NCI-H1105 (cell line): ENCODE measurements at places on chromosomes 4 and X.
A peak's percentile ranks its signal among the peaks of the same experiment; 100 is the strongest.

- no peak for DNase-seq
Observed at GRCh38 chrX:100643956-100644860, at the start of gene SRPX2. Gene SRPX2 (plus strand): TSS chrX:100644199. CDS start chrX:100646323, 2,124 bp downstream.

DNA sequence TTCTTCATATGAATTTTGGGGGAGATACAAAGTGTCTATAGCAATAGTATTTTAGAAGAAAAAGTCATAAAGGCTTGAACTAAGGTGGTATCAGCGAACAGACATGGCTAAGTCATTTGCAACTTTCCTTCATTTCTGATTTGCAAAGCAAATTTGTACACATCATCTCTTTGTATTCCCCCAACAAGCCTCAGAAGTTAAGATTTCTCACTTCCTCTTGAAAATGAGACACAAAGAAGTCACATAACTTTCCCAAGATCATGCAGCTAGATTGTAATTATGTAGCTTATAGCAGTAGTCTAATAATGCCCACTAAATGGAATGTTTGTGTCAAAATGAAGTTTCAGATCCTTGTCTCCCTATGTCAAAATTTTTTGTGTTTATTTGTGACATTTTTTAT, 709.8 kb upstream of the HS3ST1 start:
- no peak for DNase-seq

- DNase-seq, result no peak
Observed at GRCh38 chr4:176953021-176953420, 160.3 kb upstream of the VEGFC start.

GRCh38 chr4:148203056-148203898, 238.9 kb downstream of the NR3C2 start:
- no peak for DNase-seq

DNA sequence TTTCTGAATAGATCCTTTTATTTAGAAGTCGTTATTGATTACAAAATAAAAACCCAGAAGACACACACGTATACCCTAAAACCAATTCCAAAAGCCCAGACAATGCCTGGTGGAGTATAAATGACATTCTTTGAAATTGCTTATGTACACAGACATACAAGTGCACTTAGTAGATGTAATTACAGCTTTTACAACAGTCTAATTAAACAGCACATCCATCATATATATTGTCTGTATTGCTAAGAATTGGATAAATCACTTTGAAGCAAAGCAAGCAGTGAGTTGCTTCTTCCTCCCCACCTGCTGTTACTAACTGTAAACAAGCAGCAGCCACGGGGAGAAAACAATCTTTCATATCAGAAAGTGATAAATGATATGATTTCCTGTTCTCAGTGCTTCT, 645.7 kb downstream of the TLL1 start:
- DNase-seq, result peak; percentile 71

DNA sequence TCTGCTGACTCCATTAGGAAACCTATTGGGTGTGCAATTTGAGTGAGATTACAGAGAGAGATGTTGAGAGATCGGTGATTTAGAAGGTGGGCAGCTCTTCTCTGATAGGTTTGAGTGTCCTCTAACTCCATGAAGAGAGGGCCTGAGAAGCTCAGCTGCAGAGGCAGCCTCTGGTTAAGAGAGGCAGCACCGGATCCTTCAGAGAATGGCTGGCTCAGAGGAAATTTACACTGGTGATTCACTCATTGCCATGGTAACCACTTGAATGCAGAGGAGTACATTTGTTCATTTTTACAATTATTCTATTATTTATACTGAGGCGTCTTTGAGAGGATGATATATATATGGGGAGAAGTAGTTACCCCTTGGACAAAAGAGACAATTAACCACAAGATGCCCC, 171.7 kb downstream of the PDGFRA start:
- no peak for DNase-seq

- no peak for DNase-seq
Observed at GRCh38 chr4:56222514-56222913, 164.8 kb downstream of the AASDH start.

- no peak for DNase-seq
Observed at GRCh38 chr4:174189392-174190015, 94.0 kb downstream of the FBXO8 start.

DNA sequence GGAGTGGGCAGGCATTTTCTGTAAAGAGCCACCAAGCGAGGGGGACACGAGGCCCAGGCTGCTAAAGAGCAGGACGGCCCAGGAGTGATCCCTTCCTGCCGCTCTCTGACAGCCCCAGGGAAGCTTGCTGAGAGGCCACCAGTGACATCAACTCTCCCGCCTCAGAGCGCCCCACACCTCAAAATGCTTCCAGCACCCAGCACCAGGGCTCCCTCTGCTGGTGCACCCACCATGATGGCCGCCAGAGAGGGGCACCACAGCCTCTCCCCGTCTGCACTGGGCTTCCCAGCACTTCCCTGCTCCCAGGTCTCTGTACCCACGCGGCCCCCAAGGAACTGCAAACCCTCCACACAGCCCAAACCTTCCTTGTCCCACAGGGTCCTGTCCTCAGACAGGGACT, 40.4 kb downstream of the GAK start:
- no peak for DNase-seq

DNA sequence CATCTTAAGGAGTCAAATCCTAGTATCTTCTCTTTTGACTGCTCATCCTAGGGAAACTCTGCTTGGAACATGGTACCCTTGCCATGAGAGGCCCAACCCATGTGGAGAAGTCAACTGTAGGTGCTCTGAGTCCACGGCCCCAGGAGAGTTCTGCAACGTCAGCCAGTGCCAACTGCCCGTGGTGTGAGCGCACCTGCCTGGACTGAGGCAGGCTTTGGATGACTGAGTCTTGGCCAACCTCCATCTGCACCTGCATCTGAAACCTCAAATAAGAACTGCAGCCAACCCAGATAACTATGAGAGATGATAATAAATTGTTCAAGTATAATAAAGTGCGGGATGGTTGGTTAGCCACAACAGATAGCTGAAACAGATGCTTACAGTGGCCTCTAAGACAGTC, 772.0 kb downstream of the TRIML1 start:
- no peak for DNase-seq

DNA sequence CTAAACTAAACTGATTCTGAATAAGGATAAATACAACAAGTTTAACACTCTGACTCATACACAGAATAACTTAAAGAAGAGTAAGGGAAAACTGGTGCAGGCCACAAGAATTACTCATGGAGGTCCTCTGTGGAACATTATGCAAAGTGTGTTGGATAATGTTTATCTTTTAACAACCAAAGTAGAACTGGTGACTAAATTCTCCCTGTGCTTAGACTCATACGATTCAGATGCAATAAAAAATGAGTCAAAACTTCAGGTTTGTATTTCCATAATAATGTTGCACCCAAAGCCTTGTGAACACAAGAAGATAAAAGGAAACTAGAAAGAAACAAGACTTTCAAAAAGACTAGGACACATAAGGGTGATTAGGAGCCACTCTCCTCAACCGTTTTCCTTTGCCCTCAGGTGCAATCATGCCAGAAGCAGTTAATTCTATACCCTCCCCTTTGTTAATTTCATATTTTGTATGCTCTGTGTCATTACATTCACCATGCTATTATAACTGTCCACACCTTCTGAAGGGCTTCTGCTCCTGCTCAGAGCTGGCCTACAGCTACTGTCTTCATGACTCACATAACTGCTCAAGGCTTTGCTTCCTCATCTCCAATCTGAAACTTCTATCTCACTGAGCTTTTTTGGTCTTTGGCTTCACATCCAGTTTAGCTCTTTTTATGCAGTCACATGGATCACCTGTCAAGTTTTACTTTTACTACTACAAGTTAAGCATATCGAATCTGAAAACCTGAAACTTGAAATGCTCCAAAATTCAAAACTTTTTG, 60.2 kb downstream of the KCNIP4 start:
- DNase-seq, result no peak

DNA sequence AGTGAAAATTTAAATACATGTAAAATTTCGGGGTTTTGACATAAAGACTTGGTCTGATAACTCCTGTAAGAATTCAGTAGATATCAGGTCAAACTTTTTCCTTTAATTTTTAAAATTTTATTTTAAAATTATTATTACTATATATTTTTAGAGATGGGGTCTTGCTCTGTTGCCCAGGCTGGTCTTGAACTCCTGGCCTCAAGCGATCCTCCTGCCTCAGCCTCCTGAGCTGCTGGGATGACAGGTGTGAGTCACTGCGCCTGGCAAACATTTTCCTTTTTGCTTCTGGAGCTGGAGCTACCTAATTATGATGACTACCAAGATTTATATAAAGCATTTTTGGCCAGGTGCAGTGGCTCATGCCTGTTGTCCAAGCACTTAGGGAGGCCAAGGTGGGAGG, 37.3 kb downstream of the KLHL15 start:
- DNase-seq, result no peak

DNA sequence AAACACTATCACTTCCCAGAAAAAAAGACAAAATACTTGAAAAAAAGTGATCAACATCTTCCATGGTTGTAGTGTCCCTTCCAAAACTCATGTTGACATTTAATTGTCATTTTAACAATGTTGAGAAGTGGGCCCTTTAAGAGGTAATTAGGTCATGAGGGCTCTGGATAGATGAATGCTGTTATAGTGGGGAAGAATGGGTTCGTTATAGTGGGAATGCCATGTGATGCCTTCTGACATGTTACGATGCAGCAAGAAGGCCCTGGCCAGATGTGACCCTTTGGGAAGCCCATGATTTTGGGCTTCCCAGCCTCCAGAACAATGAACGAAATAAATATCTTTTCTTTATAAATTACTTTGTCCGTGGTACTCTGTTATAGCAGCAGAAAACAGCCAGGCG, 4.0 kb upstream of the SLC10A6 start:
- DNase-seq, result no peak

DNA sequence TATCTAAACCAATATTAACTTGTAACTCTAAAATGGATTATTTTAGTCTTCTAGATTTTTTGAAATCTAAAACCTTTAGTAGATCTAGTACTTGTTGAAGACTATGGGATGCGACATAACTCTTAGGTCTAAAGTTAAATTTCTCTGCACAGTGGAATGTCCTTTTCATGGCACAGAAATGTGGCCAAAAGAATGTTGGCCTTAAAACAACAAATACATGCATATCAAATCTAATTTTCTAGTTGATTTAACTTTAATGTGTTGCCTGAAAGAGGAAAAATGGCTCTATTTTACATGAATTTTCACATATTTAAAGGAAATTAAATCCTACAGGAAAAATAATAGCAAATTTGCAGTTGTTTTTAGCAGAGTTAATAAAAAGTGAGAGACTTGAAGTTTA, 30.3 kb downstream of the NFKB1 start:
- no peak for DNase-seq

DNA sequence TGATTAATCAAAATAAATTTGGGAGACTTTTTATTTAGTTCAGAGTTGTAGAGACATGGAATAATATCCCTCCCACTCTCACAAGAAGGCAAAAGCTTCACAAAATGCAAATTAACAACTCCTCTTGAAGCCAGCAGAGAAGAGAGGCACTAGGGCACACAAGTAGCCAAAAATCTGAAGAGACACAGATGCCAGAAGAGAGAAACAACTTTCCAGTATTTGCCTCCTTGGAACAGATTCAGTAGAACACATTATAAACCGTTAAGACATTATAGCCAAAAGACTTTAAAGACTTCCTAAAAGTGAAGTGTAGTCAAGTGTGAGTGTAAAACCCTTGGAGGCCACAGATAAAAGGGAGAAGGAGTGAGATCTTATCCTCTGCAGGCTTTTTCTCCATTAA, 1024.9 kb upstream of the ADGRL3 start:
- no peak for DNase-seq

- no peak for DNase-seq
Observed at GRCh38 chr4:88742561-88742960, 44.9 kb upstream of the NAP1L5 start.

DNA sequence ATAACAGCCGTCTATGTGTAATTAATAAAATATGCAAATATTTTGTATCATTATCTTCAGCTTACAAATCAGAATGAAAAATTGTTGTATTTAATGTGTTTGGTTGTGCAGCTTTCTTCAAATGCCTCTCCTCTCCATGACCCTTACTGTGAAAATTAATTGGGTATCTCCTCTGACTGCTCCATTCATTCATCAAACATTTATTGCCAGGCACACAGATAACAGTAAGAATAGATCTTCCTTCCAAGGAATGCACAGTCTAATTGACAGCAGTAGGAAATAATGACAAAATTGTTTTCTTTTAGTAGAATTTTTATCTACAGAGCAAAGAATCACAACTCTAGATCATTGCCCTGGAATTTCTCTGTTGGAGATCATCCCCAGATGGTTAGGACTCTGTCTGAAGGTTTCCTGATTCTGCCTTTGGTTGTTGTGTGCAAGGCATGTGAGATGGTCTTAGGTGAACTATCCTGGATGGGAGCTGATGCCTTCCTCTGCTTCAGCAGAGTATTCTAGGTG, 395.0 kb upstream of the FAT1 start:
- no peak for DNase-seq

GRCh38 chrX:53795576-53795975, 109.1 kb upstream of the HUWE1 start:
- DNase-seq, result no peak

DNA sequence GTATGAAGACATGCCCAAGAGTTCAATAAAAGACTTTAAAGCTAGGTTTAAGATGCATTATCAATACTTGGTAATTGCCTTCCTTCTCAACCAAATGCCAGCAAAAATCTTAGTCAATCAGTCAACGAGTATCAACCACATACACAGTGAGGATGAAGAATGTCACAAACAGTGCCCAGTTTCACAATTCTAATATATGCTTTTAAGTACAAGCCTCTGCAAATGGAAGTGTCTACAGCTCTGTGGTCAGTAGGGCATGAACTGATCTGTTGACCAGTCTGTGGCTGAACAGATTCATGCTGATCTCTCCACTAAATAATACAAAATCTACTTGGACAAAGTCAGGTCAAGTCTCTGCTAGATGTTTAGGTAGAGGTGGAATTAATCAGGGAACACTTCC, 27.9 kb downstream of the PPARGC1A start:
- DNase-seq, result no peak
